ENCODE measurements at places on chromosomes 5 and 9.

DNA sequence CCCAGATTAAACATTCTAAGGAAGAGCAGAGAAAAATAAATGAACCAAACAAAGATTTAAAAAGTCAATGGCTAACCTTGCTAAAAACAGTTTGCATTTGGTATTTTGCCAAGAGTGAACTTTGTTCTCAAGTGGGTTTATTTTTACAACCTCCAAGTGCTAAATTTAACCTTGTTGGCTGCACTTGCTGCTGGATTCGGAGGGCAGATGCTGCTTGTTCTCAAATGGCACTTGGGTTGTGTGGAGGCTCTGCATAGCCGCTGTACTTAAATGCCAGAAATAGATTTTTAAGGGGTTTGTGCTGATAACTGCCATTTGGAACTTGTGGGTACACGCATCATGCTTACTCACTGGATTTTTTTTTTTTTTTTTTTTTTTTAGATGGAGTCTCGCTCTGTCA is 13.3 kb upstream of the SPATA24 start:
- no peak for DNase-seq

DNA sequence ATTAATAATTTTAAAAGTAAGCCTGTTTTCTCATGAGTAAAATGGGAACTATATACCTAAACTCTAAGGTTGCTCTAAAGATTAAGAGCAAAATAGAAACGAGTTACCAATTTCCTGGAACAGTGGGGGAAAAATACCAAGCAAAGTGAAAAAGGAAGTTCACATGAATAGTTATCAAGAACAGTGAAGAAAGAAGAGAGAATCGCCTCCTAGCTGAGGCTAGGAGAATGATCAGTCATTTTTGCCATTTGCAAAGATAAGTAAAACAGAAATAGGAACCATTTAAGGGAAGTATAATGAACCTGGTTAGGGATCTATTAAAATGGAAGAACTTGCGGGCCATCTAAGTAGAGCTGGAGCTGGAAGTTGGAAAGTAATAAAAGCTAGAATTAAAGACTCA is 50.7 kb downstream of the P4HA2 start:
- no peak for DNase-seq

GRCh38 chr5:89086390-89087086 is 203.6 kb upstream of the MEF2C start:
- no peak for DNase-seq

DNA sequence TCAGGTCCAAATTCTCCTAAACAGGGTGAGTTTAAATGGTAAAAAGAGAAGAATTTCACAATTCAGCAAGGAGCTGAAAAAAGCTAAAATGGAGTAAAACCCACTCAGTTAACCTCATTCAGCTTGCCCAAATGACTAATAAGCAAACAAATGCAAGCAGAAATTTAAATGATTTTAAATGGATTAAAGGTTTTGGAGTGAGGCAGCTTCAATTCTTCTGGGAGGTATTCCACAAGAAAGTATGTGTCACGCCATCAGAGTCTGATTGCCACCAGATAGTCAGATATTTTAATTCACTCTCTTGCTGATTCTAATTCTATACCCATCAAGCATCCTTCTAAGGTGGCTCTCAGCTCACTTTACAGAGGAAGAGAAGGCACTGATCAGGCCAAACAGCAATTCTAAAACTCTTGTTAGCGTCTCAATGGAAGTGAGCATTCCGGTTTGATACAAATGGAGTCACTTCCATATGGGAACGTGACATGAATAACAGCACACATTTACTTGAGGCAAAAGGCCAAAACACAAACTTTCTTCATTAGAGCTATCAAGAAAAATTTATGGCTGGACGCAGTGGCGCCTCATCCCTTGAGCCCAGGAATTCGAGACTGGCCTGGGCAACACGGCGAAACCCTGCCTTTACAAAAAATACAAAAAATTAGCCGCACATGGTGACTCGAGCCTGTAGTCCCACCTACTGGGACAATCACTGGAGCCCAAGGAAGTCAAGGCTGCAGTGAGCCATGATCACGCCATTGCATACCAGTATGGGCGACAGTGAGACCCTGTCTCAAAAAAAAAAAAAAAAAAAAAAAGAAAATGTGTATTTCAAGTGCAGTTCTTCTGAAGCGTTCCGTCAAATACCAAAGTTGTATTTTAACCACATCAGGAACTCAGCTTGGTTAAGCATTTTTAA is 2.0 kb downstream of the CLK4 start:
- no peak for DNase-seq

DNA sequence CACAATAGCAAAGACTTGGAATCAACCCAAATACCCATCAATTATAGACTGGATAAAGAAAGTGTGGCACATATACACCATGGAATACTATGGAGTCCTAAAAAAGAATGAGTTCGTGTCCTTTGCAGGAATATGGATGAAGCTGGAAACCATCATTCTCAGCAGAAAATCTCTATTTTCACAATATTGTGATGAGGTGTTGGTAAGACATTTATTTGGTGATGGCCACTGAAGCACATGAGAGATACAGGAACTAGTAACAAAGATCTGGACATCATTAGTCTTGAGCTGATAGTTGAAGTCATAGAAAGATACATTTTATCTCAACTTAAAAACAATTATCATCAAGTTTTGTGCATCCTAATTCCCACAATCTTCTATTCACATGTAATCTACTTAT is 70.6 kb downstream of the RAB3C start:
- DNase-seq: no peak

- DNase-seq: no peak
Observed at GRCh38 chr5:62386824-62387223, 16.9 kb downstream of the DIMT1 start.

GRCh38 chr9:131126059-131126426 is 657 bp downstream of the NUP214 start:
- DNase-seq: no peak

- no peak for DNase-seq
Observed at GRCh38 chr5:112124788-112125187, 294.3 kb downstream of the EPB41L4A start.

DNA sequence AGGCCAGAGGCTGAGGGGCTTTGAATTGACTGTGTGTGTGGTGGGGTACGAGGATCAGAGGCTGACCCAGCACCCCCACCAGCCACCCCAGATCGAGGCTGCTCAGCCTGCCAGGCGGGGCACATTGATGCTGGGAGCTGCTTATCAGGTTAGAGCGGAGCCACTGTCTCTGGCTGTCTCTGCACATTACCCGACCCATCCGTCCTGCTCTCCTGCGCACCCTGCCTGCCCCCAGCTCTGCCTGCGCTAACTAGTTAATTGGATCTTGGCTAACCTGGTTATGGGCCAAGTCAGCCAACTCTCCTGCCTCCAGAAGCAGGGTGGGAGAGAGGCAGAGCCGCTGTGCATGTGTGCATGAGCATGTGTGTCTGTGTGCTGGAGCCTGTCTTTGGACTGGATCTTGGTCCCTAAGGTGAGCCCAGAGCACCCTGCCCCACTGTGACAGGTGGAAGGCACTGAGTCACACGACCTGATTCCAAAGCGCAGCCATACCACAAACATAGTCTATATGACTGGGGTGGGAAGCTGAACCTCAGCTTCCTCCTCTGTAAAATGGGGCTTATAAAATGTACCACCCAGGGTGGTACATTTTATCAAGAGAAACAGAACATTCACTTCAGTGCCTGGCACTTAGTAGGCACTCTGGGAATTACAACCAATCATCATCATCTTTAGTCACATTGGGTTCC is 39.7 kb downstream of the PCDH1 start:
- no peak for DNase-seq

DNA sequence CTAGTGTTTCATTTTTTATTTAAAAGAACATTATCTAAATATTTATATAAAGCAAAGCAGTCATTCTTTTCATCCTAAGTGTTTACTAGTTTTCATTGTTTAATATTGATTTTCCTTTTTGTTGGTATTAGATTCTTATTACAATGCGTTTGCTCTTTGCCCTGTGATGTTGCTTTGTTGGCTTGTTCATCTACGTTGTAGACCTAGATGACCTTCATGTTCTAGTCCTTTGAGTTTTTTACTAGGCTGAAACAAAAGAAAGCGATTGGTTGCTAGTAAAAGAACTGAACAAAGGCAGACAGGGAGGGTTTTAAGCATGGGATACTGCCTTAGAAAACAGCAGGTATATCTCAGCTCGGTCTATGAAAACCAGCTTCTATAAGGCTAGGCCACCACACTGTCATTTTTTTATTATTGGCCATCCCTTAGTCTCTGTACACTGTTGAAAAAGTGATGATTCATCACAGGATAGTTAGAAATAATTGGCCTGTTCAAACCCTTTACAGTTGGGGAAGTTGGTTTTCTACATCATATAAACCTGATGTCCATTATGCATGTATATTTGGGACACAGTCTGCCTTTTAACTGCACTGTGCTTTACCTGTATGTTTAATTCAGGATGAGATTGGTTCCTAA is 119.0 kb downstream of the ZCCHC7 start:
- DNase-seq: no peak

DNA sequence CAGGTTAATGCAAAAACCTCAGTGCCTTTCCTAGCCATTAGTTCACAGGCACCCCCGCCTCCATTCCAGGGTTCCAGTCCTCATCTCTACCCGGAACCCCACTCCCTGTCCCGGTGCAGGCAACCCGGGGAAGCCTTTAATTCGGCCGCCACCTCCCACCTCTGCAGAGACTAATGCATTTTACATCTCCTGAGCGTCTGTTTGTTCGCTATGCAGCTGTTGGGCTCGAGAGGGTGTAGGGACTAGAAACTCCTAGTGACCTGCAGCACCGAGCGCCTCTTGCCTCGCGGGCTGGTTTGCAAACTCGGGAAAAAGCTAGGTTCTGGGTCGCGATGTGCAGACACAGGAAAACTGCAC is 3.6 kb downstream of the GDNF start:
- DNase-seq: no peak

DNA sequence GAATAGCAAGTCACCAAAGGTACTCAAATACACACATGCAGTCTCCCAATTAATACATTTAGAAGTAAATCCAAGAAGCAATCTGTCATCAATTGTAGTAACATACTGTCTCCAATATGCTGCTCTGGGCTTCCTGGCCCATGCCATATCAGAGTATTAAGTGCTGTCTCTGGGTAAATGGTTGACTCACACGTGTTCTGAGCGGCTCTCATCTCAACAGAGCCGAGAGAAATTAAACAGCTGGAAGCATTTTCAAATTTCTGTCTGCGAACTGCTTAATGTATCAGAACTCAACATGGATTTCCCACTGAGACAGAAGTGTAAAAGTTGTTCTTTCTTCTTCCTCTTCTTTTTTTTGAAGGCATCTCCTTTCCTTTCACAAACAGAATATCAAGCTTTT is 247.3 kb upstream of the TAS2R1 start:
- no peak for DNase-seq

DNA sequence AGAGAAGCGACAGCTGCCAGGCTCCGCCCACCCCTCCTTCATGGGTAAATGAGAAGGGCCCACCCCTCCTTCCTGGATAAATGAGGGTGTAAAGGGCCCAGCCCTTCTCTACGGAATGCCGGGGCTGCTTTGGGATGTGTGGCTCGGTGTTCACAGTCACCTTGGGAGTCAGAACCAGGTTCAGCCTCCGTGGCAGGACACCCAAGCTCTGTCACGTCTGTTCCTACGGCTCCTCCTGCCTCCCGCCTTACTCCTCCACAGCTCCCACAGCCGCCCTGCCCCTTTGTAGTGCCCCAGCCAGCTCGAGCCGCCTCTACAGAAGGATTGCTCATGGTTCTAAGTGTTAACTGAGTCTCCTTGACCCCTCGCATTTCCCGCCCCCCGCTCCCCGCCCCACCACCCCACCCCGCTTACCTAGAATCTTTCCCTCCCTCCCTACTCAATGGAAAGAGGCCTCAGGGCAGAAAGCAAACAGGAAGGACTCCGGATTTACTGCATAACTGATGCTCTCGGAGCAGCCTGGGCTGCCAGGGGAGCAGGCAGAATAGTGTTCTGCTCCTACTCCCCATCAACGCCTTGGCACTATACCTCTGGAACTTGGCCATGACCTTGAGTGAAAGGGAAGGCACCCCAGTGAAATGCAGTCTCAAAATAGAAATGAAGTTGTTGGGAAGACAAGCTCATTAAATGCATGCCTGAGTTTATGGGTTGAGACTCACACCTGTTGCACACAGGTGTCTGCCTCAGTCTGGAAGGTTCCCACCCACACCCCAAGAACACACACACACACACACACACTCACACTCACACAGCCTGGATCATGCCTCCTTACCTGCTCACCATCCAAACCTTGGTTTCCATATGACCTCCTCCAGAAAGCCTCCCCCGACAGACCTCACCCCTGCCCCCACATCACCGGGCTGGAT is 59.6 kb downstream of the NEURL1B start:
- no peak for DNase-seq

DNA sequence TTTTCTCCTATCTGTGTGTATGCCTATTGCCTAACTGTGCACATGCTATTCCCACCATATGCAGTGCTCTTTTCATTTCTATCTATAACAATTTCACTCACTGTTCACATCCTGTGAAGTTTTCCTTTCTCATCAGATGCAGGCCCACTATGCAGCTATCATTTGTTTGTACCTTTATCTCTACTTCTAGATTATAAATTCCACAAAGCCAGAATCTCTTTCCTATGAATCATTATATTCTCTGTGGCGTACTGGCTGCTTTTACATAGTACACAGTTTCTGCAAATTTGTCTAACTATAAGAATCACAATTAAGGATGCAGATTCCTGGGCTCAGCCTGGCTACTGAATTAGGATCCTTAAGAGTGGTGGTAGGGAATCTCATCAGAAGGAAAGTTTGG is 600.8 kb upstream of the ARRDC3 start:
- no peak for DNase-seq

DNA sequence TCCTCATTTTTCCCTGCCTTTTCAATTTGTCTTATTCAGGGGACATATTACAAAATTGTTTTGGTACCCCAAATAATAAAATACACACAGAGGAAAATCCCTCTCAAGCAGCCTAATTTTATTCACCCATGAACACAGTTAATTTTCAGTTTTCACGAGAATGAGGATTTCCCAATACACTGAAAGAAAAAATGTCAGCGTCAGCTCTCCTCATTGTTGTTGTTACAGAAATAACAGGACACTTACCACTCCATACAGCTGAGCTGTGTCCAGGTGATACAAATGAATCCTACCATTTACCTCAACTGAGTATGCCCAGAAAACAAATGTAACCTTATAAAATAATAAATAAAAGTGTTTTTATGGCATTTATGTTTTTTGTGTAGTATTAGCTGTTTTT is 144.6 kb upstream of the PCA3 start:
- DNase-seq: no peak

- DNase-seq: no peak
Observed at GRCh38 chr5:75059912-75060545, 7.7 kb upstream of the GCNT4 start.

DNA sequence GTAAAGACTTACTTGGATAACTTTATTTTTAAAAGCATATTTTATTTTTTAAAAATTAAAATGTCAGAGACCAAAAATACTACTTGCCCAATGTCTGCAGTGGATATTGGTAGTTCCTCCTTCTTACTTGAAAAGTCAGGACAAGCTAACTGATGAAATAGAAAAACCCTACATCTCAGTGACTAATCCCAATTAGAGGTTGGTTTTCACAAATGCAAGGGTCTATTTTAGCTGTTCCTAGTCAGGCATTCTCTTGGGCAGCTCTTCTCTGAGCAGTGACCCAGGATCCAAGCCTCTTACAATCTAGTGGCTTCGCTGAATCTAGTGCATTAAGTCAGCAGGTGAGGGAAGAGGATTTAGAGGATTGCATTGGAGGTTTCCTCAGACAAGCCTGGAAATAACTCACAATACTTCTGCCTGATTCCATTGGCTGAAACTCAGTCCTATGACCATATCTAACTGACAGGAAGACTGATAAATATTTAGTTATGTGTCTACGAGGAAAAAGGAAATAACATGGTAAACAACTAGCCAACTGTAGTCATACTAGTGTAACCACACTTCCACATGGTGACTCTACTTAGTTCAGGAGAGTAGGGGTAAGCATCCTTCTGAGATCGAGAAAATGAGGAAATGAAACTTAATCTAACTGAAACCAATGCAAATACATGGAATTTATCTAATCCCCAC is 34.2 kb upstream of the MIER3 start:
- no peak for DNase-seq

All from BJ (cell line).